ENCODE measurements at places on chromosomes 1 and 21.

- no peak for DNase-seq
These were observed 2.3 kb downstream of the SF3B4 start for GRCh38 chr1:149925345-149925744.

DNA sequence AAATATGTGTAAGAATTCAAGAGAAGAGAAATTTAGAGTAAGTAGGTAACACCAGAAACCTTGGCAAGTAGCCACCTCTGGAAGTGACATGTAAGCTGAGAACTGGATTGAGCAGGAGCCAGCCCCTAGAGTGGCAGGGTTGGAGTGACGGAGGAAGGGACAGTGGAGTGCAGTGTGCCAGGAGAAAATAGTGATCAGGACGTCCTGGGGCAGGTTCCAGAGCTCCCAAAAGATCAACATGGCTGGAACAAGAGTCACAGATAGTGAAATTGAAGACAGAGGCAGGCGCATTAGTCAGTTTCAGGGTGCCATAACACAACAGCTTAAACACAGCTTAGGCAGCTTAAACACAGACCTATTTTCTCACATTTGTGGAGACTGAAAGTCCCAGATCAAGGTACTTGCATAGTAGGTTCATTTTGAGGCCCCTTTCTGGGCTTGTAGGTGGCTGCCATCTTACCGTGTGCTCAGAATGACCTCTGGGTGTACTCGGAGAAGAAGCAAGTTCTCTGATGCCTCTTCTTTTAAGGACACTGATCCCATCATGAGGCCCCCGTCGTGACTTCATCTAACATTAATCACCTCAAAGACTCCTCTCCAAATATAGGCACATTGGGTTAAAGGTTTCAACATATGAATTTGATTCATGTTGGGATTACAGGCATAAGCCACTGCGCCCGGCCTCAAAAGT, 37.2 kb downstream of the GNPAT start:
- DNase-seq = no peak

DNA sequence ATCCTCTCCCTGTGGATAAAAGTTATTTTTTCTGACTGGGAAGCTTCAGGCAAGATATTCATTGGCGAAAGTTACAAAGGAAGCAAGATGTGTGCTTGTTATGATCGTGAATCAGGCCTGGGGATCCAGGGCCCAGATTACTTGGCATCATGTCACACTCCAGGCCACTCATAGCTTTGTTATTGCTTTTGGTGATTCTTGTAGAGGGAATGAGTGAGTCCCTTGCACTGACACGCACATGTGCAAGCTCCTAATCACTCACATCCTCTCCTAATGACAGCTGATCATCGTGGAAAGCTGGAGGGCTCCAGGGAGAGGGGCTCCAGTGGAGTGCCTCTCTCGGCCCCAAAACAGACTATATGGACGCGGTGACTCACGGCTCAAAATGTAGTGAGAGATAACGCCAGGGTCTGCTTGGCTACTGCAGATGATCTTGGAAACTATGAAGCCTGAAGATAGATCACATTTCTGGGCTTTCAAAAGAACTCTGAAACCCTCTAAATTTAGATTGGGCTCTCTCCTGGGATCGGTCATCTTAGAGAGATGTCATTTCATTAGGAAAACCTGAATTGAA, 481.1 kb upstream of the USP24 start:
- DNase-seq = peak; percentile 94

DNA sequence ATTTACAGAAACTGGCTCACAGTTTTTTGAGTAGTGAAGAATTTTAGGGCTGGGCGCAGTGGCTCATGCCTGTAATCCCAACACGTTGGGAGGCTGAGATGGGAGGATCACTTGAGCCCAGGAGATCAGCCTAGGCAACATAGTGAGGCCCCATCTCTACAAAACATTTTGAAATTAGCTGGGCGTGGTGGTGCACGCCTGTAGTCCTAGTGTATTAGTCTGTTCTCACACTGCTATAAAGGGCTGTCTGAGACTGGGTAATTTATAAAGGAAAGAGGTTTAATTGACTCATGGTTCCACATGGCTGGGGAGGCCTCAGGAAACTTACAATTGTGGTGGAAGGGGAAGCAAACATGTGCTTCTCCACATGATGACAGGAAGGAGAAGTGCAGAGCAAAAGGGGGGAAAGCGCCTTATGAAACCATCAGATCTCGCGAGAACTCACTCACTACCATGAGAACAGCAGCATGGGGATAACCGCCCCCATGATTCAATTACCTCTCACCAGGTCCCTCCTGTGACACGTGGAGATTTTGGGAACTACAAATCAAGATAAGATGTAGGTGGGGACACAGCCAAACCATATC, 24.4 kb upstream of the DYRK1A start:
- DNase-seq = no peak

DNA sequence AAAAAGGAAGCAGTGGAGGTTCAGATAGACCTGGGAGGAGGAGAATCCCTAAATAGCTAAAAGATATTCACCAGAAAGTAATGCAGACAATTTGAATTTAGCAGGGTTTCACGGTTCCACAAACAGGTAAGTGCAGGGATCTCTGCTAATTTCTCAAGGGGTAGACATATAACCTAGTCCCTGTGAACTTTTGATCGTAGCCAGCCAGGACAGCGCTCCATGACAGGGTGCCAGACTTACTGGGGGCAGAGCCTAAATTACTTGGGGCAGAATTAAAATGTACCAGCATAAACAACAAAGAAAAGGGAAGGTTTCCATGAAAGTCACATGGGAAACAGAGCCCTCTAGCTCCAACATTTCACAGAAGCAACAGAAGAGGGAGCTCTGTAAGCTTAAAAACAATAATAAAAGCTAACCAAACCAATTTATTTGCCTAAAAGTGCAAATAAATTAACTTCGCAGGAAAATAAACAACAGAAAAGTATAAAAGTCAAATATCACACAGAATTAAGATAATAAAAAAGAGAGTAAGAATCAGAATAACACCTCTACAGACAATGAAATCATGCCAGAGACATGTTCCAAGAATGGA, 198.3 kb downstream of the DUSP10 start:
- DNase-seq = peak; percentile 36

DNA sequence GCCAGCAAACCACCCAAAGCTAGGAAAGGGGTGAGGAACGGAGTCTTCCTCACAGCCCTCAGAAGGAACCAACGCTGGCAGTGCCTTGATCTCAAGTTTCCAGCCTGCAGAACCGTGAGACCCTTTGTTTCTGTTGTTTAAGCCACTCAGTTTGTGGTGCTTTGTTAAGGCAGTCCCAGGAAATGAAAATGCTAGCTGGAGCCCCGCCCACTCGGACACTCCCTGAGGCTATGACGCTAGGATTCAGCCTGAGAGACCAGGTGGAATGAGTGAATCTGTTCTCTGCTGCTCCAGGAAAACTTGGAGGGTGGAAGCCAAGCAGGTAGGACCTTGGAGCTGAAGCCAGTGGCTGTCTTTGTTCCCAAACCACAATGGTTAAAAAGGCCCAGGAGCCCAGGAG, 196.5 kb upstream of the POU3F1 start:
- no peak for DNase-seq

DNA sequence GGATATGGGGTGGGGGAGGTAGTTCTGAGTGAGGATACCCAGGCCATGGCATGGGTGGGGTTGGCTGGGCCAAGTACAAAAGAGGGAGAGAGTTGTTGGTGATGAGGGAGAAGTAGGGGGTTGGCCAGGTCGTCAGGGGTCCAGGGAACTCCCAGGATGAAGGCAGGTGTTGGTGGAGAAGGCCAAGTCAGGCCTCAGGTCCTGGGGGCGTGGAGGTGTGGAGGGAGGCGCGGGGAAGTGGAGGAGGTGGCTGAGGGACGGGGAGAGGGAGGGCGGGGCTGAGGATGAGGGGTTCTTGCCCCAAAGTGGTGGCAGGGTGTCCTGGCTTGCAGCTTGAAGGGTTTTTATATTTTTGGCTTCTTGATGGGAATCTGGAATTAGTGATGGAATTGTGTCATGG, 61.1 kb downstream of the FOXO6 start:
- DNase-seq = no peak

- DNase-seq = peak; percentile 59
These were observed 19.5 kb downstream of the A3GALT2 start for GRCh38 chr1:33301273-33301984.

DNA sequence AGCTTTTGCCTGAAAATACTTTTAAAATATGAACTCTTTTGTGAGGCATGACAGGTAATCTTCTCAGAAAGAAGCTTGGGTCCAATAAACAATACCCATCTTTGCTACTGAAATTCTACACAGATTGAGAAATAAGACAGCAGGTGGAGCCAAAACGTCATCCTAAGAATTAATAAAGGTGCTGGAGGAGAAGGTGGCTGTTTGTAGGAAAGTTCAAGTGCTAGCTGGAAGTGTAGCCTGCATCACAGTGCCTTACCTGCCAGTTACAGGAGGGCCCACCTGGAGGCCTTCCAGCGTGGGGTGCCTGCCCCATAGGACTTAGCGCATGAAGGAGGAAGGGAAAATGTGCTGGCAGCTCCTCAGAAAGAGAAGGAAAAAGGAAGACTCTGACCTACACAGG, 93.7 kb downstream of the TTC3 start:
- DNase-seq = peak; percentile 16

GRCh38 chr1:147630447-147630846, 39.9 kb downstream of the ACP6 start:
- DNase-seq = no peak

- DNase-seq = peak; percentile 67
These were observed 17.9 kb upstream of the ETV3 start for GRCh38 chr1:157156058-157156541.

- no peak for DNase-seq
These were observed 32.4 kb downstream of the KCNN3 start for GRCh38 chr1:154837672-154838171.

GRCh38 chr1:230939806-230940489, 38.7 kb downstream of the TTC13 start:
- DNase-seq = peak; percentile 21

- DNase-seq = no peak
These were observed 178.4 kb upstream of the ADAMTS5 start for GRCh38 chr21:27145134-27145798.

DNA sequence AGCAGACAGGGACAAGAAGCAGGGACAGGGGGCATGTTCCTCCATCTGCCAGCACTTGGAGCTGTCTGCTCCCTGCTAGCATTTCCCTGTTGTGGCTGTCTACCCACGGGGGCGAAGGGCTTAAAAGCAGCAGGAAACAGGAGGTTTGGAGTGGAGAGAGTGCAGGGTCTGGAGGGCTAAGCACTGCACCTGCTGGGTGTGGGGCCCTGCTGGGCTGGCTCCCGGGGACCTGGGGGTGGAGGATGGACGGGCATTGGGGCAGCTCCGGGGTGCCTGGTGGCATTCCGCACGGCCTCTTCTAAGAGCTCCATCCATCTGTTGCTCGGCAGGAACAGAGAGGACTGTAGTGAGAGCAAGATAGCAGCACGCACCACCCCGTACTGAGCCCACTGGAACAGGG, 21.2 kb downstream of the LRRC71 start:
- DNase-seq = no peak

GRCh38 chr1:85806236-85806965, 98.2 kb upstream of the ZNHIT6 start:
- no peak for DNase-seq

DNA sequence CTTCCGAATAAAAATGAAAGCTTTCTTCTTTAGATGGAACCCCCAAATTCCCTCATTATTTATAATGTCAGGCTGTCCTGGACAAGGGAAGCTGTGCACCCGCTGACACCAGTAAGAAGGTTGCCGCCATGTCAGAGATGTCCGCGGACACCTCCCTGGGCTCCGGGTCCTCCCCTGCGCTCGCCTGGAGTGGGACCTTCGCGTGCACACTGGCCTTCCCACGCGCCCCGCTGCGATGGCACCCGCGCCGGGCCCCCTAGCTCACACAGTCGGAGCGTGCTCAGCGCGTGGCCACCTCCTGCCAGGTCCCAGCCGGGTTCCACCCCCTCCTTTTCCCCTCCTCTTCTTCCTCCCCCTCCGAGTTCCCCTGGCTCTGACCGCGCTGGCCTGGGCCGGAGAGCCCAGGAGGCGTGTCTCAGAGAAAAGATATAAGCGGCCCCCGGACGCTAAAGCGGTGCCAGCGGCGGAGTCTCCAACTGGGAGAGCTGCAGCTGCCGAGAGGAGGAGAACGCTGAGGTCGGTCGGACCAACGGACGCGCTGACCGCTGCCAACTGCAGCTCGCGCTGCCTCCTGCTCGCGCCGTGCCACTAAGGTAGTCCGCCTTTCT, at the start of gene G0S2:
G0S2 (plus strand) TSS at position 456 of the 608 bp plus-strand sequence. CDS start 273 bp downstream, outside the sequence.
- DNase-seq = peak; percentile 74

- peak; percentile 25 for DNase-seq
These were observed 77.4 kb upstream of the SLC2A1 start for GRCh38 chr1:43035821-43036741.

DNA sequence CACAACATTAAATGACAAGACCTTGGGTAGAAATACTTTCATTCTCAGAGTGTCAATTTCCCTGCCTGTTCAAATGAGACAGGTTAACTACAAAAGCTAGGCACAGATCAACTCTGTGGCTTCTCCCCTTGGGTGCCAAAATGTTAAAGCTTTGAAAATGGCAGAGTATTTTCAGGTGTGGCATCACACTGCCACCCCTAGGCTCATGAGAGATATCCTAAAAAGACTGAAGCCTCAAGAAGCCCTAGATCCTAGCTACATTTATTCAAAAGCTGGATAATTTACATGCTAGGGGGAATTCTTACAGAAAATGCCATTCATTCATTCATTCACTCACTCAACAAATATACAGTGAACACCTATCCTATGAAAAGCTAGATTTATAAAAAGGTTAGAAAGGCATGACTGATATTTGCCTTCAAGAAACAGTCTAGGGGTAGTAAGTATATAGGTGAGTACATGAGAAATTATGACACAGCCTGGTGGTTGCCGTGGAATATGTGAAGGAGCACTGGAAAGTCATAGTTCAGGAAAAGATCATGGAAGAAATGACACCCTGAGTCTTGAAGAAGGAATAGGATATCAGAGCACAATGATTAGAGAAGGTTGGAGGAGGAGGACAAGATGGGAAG, 15.9 kb upstream of the RAB4A start:
- DNase-seq = no peak

- DNase-seq = peak; percentile 86
These were observed 11.3 kb upstream of the BMP8B start for GRCh38 chr1:39799770-39800470.

DNA sequence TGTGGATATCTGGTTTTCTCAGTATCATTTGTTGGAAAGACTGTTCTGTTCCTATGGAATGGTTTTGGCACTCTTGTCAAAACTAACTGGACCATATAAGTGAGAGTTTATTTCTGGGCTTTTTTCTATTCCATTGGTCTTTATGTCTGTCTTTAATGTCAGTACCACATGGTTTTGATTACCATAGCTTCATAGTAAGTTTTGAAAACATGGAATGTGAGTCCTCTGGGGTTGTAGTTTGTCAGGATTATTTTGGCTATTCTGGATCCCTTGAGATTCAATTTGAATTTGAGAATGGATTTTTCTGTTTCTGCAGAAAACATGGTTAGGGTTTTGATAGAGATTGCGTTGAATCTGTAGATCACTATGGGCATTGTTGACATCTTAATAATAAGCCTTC, 107.9 kb downstream of the ZFYVE9 start:
- no peak for DNase-seq

- no peak for DNase-seq
These were observed 55.5 kb upstream of the DNAJC6 start for GRCh38 chr1:65253800-65254319.

Measured in EL (cell line).